CD4-positive, alpha-beta T cell treated with Interleukin-15 for 4 hours (primary cell): ENCODE measurements at places on chromosomes 2 and 18.

- DNase-seq, result no peak
Observed at GRCh38 chr2:44937688-44938240, 3.7 kb upstream of the SIX3 start.

- DNase-seq, result no peak
Observed at GRCh38 chr2:79971807-79972206, 332.7 kb downstream of the LRRTM1 start.

DNA sequence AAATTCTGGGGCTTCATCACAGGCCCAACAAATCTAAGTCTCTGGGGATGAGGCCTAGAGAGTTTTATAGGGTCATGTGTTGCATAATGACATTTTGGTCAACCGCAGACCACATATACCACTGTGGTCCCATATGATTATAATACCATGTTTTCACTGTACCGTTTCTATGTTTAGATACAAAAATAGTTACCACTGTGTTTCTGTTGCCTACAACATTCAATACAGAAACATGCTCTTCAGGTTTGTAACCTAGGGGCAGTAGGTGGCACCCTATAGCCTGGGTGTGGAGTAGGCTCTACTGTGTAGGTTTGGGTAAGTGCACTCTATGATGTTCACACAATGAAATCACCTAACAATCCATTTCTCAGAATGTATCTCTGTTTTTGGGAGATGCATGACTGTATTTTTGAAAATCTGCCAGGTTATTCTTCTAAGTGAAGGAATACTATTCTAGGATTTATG, 485.2 kb downstream of the PTPRM start:
- DNase-seq, result peak; percentile 30

DNA sequence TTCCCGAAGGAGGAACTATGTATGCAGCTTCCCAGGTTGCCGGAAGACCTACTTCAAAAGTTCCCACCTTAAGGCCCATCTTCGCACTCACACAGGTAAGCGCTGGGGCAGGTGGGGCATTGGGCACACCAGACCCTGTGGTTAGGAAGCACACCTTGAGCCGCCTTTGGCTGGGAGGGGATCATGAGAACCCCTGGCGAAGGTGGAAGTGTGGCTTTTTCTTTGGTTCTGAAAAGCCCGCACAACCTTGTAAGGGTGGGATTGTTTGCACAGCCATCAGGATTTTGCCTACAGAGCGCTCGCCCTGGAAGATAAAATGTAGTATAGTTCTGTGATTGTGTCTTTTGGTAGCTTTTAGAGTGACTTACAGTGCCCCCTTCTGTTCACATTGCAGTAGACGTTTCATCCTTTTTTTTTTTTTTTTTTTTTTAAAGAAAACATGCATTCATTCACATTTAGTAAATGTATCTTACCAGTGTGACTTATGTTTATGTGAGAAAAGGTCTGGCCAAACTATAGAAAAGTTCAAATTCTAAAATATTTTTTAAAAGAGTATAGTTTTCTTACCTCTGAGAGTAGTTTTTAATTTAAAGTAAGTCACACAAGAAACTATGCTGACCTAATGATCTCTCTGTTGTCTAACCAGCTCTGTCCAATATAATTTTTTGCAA, 5.3 kb downstream of the KLF11 start:
- DNase-seq, result peak; percentile 58

DNA sequence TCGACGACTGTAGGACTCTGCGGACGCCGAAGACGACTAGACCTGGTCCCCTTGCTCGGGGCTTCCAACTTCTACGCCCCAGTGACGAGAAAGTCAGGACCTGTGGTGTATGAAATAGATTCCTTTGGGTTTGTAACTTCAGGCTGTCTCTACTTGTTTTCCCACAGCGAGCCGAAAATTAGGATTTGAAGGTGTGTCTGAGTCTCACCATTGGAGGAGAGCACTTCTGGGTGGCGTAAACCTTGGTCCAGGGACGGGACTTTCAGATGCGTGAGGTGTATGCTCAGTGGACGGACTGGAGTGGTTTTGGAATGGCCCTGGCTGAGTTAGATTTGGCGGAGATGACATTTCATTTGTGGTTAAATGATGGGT, 1.3 kb downstream of the BIRC6 start:
- no peak for DNase-seq

DNA sequence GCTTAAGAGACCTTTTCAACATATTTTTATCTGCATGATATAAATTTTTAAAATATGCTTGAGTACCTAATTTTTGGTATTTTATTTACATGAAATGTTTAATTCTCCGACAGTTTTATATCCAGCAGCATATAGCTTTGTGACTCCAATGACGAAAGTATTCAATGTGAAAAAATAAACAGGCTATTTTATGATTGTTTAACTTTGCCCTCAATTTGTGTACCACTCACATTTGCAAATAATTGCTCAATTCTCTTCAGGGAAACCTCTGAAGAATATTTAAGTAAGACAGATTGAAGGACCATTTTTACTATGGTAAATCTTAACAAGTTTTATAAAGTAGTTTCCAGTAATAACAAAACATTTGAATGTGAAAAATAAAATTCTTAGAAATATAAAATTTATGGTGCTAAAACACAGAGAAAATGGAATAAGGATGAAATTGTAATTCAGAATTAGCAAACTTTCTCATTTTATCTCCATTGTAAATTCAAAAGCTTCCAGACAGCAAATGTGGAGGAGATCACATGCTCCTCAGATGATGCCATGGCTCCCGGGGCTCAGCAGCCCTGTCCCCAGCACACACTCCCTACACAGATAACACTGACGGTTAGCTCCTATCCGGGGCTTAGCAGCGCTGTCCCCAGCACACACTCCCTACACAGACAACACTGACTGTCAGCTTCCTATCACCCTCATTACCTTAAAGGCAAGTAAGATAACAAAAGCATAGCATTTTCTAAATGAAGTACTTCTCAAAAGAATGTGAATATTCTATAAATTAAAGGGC, 39.7 kb downstream of the SH3YL1 start:
- no peak for DNase-seq

DNA sequence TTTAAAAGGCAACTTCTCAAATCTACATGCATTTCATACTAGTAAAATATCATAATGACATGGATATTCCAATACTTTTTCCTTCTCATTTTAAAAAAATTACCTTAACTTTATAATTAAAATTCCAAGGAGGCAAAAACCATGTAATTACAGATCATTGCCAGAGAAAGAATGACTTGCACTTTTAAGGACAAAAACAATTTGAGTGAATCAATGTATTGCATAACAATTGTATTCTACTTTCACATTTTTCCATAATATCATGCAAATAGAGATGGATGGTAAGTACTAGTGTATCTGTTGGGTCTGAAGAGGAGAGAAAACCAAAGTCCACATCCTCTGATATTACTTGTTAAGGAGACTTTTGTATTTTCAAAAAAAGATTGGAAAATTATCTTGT, 89.5 kb upstream of the NCK2 start:
- no peak for DNase-seq

DNA sequence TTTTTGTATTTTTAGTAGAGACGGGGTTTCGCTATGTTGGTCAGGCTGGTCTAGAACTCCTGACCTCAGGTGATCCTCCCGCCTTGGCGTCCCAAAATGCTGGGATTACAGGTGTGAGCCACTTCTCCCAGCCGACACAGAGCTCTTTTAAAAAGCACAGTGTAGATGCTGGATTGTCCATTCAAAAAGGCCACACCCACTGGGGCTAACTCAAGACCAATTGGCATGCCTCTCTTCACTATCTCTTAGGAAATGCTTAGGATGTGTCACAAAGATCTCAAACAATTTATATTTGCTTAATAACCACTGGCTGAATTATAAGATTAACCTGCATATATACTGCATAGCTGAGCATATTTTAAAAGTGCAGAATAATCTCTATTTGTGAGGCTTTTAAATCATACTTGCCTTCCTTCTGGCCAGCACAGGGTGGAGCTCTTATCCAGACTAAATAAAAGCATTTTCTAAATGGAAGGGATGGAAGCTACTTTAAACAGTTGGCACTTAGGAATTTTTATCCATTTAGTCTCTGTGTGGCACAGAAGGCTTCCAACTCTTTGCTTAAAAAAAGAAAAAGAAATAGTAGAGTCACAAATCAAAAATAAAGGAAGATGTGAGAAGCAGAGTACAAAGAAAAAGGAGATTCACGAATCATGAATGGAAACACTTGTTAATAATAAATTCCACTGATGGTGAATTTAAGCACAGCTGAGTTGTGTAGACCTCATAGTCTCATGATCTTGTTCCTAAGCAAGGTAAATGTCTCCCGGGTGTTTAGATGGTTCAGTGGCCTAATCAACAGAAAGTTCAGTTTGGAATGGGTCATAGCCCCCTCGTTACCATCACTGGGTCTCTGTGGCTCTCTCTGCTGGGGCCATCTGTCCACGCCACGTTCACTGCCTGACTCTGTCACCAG, 22.4 kb downstream of the CRYGD start:
- no peak for DNase-seq

- no peak for DNase-seq
Observed at GRCh38 chr2:197149546-197149945, 161.0 kb downstream of the ANKRD44 start.

GRCh38 chr2:168155680-168156079, 91.7 kb downstream of the STK39 start:
- no peak for DNase-seq

- DNase-seq, result no peak
Observed at GRCh38 chr2:75559680-75560021, 1.1 kb downstream of the EVA1A start.

GRCh38 chr2:151905963-151906632, 77.9 kb upstream of the ARL5A start:
- DNase-seq, result no peak

DNA sequence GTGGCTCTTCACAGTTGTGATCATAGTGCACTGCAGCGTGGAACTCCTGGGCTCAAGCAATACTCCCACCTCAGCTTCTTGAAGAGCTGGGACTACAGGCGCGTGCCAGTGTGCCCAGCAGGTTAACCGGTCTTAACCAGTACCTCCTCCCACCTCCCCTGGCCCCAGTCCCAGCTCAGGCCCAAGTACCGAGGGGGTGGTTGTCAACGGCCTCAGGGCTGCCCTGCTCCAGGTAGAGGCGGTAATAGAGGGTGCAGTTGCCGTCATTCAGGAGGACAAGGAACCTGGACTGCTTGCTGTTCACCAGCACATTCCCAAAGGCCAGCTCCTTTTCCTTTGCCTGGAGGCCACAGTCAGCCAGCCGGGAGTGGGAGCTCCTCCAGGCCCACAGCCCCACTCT, 19.7 kb downstream of the CFAP65 start:
- no peak for DNase-seq

DNA sequence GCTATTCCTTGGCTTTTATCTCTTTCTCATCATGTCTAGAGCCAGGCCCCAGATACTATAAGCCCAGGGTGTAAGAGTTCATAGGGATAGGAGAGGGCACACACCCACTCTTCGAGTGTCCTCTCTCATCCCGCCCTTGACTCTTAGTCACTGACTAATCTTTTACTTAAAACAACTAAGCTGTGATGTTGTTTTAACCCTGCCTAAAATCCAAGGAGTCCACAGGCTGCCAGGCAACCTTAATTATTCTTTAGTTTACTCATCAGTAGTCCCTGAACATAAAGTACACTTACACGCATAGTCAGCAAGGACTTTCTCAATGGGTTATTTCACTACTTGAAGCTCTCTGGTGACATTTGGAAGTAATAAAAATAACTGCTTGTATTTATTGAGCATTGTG, 28.4 kb downstream of the GREB1L start:
- no peak for DNase-seq

DNA sequence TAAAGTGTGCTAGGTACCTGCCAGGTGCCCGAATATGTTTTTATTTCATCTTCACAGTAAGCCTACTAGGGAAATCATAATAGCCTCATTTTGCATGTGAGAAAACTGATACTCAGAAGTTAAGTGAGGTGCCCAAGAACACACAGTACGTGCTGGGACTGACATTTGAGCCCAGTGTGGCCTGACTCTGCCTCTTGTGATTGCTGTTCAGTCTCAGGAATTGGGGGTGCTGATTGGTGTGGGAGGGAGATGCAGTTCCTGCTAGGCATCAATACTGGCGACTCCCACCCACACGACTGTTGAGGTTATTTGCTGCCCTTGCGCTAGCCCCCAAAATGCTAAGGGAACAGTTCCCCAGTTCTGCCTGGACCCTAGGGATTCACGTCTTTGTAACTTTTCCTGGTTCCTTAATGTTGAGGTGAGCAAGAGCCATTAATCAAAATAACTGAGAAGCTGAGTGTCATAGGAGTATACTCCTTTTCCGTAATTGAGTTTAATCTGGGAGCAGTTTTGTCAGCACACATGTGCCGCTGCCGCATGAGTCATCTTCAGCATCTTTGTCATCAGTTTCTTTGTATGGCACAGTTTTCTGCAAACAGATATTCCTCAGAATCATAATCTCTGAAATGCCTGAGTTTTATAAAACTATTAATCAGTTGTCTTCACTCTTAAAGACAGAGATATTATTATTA, 120.7 kb downstream of the NCK2 start:
- peak; percentile 36 for DNase-seq

- no peak for DNase-seq
Observed at GRCh38 chr2:213923543-213923942, 487.3 kb upstream of the VWC2L start.

DNA sequence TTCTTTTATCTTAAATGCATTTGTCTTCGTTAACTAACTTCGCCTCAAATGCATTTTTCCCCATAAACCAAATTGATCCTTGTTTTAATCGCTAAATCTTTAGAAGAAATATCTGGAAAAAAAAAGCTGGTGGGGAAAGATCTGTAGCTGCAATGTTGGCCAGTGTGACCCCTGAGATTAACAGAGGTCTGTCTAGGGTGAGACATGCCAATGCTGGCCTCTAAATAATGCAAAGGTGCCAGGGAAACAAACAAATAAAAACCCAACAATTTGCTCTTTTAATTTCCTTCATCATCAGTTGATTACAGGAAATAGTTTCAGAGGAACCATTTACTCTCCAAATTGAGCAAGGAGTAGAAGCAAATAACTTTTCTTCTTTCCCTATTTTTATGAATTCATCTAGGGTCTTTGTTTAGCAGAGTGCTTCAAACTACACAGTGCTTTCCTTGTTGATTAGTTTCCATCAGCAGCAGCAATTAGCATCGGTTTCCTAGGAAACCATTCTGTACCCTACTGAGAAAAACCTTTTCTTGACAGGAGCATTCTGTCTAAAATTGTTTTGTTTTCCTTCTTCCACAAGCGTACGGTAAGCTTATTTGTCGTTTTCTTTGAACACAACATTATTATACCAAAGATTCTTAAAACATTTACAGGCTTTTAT, 100.5 kb upstream of the UNC80 start:
- no peak for DNase-seq

DNA sequence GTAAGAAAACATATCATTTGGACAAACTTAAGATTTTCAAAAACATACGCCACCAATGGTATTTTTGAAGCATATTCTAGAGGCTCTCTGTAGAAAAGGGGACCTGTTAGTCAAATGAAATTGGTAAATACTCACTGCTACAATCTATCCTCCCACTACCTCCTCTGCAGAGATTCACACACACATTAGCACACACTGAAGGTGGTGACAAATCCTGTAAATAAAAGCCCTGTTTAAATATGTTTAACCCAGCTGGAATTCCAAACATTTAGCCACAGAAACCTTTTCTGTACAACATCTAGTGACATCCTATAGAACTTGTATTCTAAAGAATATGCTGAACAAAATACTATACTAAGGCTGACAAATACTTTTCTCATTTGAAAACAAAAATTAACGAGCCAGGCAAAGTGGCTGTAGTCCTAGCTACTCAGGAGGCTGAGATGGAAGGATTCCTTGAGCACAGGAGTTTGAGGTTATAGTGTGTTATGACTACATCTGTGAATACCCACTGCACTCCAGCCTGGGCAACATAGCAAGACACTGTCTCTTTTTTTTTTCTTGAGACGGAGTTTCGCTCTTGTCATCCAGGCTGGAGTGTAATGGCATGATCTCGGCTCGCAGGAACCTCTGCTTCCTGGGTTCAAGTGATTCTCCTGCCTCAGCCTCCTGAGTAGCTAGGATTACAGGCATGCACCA, 25.9 kb downstream of the ALS2 start:
- no peak for DNase-seq
